ENCODE measurements at places on chromosomes 3 and 15.

- DNase-seq: no peak
Measured at GRCh38 chr15:77568014-77568972, 64.4 kb downstream of the LINGO1 start.

DNA sequence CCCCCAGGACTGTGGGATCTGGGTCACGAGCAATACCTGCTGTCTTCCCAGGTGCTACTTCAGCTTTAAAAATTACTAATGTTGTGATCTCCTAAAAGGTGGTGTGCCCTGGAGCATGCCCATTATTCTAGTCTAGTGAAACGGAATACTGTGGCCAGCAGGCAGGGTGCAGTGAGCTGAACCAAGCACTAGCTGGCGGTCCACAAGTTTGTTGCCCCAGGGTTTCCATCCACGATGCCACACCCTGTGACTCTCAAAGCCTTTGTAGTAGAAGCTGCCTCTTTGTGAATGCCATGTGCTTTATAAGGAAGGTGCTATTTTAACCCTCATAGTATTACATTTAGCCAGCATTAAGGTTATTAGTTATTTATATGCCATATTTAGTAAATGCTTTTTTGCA lies 49.1 kb downstream of the PXYLP1 start:
- DNase-seq: no peak

DNA sequence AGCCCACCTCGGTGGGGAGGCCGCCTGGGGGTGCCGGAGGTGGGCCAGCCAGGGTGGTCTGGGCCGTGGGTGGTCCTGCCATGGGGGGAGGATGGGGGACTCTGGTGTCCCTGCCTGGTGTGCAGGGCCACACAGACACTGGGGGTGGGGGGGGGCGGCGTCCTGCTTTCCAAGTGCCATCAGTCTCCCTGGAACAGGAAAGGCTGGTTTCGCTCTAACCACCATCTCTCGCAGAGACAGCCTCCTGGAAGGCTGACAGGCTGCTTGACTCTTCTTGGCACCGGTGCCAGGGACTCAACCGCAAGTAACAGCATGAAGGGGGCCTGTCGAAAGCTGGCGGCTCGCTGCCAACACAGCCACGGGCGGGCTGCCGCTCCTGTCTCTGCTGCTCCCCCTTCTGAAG lies 40.3 kb downstream of the RGMA start:
- DNase-seq: no peak

- DNase-seq: peak; percentile 82
Measured at GRCh38 chr15:65869954-65870871, 922 bp downstream of the RAB11A start.

DNA sequence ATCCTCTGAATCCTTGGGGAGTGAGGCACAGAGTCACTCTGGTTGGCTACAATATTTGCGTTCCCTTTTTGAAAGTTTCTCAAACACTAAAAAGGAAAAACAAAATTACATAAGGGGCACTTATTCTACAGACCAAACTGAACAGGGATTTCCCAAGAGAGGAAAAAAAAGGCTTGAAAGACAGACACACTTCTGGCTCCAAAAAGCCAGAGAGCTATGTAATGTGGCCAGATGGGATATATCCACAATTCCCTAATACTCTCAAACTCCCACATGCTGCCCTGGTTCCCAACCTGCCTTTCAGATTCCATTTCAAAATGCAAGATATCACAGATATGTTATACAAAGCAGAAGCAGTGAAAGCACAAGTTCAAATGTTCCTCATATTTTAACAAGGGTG lies 1.6 kb downstream of the FRMD4B start:
- DNase-seq: no peak

- no peak for DNase-seq
Measured at GRCh38 chr3:149783576-149783975, 8.8 kb downstream of the ANKUB1 start.

DNA sequence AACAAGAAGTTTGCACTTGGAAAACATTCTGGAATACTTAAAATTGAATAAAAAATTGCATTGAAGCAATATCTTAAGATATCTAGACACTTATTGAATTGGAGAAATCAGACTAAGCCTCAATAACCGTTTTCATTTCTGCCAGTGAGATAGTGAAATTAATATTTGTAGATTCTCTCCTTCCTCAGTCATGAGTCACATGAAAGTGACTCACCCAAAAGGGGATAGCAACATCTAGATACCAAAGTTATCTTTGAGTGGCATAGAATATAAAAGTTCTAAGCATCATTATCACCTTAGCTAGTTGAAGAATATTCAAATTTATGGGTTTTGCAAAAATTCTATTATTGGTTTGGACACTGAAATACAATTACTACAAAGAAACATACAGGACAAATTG lies 614.8 kb upstream of the ZNF717 start:
- DNase-seq: no peak

- DNase-seq: no peak
Measured at GRCh38 chr3:100631236-100631635, 21.8 kb downstream of the ADGRG7 start.

DNA sequence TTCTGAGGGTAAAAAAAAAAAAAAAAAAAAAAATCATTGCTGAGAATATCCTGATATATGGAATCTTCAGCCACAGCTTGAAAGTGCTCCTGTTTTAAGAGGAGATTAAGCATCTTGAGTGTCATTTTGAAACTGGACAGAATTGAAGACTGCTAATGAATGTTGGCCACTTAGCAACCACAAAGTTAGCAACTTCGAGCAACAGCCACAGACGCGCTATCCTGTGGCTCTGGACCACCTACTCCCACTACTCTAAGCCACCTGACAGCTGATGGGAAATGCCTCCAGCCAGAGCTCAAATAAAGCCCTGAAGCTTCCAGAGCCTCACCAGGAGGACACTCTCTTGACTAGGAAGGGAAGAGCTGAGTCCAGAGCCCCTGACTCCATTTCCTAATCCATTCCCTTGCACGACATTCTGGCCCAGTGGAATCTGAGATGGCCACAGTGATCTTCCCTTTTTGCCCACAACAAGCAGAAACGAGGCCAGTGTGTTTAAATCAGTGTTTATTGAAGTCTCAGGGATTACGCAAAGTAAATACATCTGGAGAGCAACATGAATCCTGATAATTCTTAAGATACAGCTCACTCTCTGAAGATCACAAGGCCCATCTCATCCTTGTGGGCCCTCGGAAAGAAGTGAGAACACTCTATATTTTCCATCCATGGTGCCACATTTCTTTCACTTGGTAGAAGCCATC lies 58.6 kb downstream of the TMEM212 start:
- no peak for DNase-seq

- DNase-seq: no peak
Measured at GRCh38 chr3:53518495-53518981, 24.1 kb downstream of the CACNA1D start.

DNA sequence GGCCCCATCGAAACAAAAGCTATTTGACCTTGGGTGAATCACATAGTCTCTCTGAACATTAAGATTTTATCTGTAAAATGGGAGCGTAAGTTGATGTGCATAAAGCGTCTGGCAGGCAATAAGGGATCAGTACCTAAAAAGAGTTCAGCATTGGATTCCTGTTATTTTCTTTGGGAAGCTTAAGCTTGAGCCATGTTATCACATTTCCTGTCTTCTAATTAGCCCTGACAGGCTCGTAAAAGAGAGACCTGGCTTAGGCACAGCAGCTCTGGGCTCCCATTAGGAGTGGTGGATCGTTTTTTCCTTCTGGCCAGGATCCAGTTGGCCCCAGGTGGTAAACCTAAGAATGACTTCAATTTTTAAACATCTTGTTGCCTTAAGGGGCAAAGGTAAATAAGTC lies 26.0 kb upstream of the CA12 start:
- DNase-seq: no peak

GRCh38 chr15:63461230-63461985 lies 43.0 kb upstream of the USP3 start:
- DNase-seq: peak; percentile 67

DNA sequence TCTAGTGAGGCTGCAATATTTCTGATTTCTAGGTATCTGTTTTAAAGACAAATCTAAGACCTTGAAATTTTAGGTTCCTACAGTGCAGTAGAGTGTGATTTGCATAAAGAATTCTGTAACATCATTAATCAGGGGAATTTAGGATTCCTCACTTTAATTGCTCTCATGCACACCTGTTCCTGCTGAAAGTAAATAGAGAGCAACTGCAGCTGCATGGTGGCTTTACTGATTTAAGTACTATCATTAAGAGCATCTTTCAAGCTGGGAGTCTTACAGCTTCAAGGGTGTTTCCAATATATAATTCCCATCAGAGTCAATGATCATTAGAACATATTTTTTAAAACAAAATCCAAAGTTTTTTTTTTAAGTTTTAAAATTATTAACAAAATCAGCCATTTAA lies 36.0 kb upstream of the C3orf70 start:
- DNase-seq: no peak

- peak; percentile 49 for DNase-seq
Measured at GRCh38 chr3:69386556-69387385, 883 bp upstream of the FRMD4B start.

DNA sequence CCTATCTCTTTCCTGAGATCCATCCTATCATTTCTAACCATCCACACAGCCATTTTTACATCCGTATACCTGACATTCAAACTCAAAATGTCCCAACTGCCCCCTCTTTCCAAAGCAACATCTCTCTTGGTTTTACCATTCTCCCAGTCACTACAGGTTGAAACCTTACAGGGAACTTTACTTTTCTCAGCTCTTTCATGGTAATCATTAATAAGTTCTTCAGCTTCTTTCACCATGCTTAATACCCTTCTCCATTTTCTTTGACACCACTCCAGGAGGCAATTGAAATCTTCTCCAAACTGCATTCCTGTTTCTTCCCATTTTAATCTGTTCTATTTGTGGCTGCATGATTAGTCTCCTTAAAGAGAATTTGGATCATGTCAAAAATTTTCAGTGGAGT lies 352.5 kb downstream of the GAP43 start:
- DNase-seq: no peak

- DNase-seq: no peak
Measured at GRCh38 chr3:53478921-53479664, 15.3 kb upstream of the CACNA1D start.

DNA sequence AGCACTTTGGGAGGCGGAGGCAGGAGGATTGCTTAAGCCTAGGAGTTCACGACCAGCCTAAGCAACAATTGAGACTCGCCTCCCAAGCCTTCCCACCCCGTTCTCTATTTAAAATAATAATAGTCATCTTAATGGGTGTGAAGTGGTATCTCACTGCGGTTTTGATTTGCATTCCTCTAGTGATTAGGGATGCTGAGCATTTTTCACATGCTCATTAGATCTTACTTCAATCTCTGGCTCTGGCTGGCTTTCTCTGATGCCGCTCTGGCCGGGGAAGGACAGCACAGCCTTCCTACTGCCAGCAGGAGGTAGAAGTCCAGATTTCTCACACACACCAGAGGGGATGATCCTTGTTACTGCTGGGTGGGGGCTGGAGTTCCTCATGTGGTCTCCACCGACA lies 7.4 kb upstream of the EIF4A2 start:
- DNase-seq: peak; percentile 51

GRCh38 chr15:67792250-67792942 lies 32.9 kb upstream of the SKOR1 start:
- no peak for DNase-seq

DNA sequence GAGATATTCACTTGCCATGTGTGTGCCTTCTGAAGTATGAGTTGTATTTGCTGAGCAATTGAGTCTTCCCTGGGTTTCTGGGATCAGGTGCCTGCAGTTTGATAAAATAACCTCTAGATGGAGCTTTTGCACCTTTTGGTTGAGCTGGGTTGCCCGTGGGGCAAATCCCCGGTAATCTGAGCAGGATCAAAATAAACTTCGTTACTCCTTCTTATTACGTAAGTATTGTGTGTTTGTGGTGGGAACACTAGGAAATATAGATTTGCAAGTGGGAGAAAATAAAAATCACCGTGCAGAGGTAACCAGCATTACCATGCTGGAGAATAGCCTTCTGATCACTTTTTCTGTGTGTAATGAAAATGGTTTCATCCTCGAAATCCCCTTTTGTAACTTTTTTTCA lies 277.4 kb upstream of the NR2E3 start:
- no peak for DNase-seq

DNA sequence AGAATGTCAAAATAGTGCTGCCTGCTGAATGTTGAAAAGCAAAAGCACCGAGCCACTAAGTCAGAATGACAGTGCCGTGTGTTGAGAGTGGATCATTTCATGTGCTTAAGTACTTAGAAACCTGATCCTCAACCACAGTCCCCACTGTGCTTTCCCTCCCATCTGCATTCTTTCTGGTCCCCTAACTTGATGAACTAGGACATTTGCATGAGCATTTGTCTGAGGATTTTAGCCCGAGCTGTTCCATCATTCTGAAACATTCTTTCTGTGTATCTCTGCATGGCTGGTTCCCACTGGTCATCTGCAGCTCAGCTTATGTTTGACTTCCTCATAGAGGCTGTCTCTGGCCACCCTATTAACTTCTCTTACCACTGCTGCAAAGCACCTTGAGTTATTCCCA lies 42.0 kb downstream of the SST start:
- peak; percentile 58 for DNase-seq

GRCh38 chr15:32991619-32992111 lies 202.8 kb downstream of the FMN1 start:
- DNase-seq: no peak

DNA sequence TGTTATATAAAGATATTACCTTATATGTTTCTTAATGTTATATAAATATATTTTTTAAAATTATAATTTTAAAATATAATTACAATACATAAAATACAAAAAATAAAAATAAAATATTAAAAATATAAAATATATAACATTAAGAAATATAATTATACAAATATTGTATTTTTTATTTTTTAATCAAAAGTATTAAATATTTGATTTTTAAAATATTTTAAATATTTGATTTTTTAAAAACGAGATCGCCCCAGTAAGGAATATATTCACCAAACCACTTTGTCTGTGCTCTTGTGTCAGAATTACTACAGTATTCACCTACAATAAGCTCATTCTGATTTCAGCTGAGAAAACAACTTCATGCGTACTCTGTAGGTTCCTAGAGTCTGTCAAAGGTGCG lies 89.1 kb downstream of the ETFA start:
- no peak for DNase-seq

DNA sequence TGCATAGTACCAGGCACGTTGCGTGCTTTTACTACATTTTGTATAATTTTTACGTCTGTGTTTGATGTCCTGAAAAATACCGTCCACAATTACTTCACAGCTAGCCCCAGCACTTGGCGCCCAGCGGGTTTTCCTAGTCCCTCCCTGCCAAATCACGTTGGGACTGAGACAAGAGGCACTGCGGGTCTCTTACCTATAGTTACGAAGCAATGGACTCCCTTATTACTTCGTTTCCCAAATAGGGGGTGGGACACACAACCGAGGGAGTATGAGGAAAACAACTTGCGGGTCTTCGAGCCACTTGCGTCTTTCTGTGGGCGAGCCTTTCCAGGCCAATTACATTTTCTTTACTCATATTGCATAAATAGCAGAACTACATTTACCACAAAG lies 620 bp upstream of the CMSS1 start:
- no peak for DNase-seq

GRCh38 chr3:149174901-149175300 lies 45.5 kb downstream of the HPS3 start:
- no peak for DNase-seq

- DNase-seq: no peak
Measured at GRCh38 chr3:143070977-143071551, 48.5 kb upstream of the CHST2 start.
